NCI-H774 (cell line): ENCODE measurements at places on chromosomes 11 and 22.

- DNase-seq, result no peak
These were observed 1.4 kb downstream of the TTC12 start for GRCh38 chr11:113315811-113316210.

- no peak for DNase-seq
These were observed 1.9 kb upstream of the FAT3 start for GRCh38 chr11:92222701-92223100.

- no peak for DNase-seq
These were observed 8.4 kb downstream of the XBP1 start for GRCh38 chr22:28791841-28792490.

GRCh38 chr11:2708151-2708581 lies 8.4 kb upstream of the KCNQ1OT1 start:
- DNase-seq, result no peak

DNA sequence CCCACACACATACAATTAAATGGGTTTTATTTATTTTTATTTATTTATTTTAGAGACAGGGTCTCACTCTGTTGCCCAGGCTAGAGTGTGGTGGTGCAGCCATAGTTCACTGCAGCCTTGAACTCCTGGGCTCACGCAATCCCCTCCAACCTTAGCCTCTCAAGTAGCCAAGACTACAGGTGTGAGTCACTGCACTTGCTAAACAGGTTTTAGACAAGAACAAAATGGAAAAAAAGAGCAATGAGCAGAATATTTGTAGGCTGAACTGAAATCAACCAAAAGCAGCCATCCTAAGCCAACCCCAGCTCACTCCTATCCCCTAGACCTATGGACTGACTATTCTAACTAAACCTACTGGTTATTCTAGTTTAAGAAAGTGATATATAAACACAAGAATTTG lies 37.8 kb downstream of the MRE11 start:
- no peak for DNase-seq

GRCh38 chr22:25066861-25067435 lies 114.4 kb downstream of the KIAA1671 start:
- no peak for DNase-seq

DNA sequence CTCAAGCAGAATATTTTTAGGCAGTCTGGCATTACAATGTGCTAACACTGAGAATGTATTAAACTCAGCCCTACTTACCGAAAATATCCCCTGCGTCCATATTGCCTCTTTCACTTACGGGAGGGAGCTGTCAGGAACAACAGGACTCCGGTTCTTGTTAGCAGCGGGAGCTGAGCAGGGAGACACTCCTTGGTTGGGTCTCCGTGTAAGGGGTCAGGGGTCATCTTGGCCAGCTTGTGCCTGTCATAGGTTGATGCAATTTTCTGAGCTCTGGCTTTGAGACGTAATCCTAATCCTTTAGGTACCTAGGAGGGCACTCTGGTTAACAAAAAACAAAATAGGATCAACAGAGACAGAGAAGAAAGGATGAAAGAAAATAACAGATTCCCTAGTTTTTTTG lies 1477.2 kb downstream of the BRD1 start:
- DNase-seq, result no peak

DNA sequence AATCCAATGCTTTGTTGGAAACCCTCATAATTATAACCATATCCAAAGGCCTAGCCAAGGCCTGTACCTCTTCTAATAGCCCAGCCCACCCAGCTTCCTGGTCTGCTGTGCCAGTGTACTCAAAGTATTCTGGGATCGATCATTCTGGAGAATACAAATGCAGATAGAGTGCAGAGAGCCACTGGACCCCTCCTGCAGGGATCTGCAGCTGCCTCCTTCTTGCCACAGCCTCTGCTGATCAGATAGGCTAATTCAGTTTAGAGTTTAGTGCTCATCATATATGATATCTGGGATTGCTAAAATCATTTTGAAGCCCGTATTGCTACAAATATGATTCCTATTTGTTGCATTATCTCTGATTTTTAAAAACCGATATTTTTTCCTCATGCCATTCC lies 17.5 kb downstream of the CASP5 start:
- no peak for DNase-seq

DNA sequence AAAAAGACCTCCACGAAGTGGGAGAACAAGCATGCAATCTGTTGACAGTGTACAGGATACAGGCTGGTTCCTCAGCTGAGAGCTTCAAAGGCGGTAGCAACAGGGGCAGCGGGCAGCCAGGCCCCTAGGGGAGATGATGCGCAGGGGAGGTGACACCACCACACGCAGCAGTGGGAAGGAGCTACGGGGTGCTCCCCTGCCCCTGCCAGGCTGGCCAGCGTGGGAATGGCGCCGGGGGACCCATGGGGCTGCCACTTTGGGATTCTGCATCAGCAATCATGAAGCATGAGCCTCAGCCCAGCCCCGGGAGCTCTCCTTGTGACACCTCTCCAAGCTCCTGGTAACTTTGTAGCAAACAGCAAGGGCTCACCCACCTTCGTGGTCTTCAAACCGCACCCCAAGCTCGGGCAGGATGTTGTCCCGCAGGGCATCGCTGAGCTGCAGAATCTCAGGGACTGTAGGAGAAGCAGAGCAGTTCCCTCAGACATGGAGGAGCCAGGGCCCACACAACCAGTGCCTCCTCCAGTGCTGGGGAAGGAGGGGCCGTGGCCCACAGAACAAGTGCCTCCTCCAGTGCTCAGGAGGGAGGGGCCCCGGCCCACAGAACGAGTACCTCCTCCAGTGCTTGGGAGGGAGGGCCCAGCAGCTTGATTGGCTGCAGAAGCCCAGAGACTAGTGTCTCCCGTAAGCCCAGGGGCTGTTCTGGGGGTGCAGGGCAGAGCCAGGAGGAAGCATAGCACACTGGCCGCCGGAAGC lies 14.6 kb upstream of the NAP1L4 start:
- DNase-seq, result no peak

GRCh38 chr11:78838417-78838816 lies 263.8 kb upstream of the NARS2 start:
- DNase-seq, result no peak

DNA sequence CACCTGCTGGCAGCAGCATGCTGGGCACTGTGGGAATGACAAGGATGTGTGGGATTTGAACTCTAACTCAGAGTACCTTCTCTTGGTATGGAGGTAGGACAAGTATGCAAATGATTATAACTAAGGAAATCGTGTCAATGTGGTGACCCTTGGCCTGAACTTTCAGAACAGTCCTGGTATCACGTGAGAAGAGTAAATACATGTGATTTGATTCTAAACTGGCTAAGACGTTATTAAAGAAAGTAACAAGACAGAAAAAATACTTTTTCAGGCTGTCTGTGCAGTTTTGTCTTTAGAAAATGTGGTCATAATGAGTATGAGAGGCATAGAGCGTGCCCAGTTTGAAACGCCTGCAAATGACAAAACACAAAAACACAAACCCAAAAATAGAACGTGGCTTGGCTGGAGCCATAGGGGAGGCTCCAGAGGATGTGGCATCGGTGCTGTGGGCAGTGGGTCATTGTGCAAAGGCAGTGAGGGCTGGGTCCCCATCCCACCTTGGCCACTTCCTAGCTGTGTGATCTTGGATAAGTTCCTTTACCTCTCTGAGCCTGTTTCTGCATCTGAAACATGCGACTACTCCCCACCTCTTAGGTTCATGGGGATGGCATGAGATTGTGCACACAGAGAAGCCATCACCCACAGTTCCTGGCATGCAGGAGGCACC lies 18.4 kb upstream of the IL2RB start:
- no peak for DNase-seq

- no peak for DNase-seq
These were observed 8.2 kb downstream of the LTO1 start for GRCh38 chr11:69666752-69667536.
